ENCODE measurements at places on chromosomes 16 and 17.
A peak's percentile ranks its signal among the peaks of the same experiment; 100 is the strongest.

GRCh38 chr17:17703140-17703919 lies 22.1 kb downstream of the RAI1 start:
- no peak for DNase-seq

DNA sequence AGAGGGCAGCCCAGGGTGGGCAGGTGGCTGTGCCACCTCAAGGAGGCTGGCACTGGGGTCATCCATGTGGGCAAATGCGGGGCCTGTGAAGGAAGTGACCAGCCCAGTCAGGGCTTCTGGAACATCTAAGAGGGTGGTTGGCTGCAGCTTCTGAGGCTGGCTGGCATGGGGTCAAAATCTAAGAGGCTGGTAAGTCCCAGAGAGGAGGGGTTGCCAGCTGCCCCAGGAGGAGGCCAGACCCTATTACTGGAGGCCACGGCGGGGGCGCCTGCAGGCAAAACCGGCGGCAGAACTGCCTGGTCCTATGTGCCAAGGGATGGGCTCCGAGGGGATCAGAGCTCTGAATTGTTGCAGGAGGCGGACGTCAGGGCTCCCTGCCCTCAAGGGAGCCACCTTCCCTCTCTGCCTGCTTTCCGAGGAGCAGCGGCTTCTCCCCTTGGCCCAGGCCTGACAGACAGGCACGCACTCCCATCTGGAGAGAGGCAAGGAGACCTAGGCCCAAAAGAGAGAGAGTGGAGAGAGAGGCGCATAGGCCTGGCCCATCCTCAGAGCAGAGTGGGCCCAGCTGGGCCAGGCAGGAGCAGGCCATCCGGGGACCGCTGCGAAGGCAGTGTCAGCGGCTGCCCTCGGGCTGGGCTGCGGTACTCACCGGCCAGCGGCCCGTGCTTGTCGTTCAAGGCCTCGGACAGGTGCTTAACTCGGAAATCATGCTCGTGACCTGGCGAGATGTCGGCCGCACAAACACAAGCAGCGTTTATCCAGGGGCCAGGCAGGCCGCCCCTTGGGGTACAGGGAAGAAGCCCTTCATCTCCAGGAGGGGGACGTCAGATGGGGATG lies 10.9 kb downstream of the ZACN start:
- no peak for DNase-seq

- no peak for DNase-seq
Measured at GRCh38 chr17:21392266-21392665, 16.1 kb downstream of the KCNJ12 start.

GRCh38 chr16:4945560-4946502 lies 8.9 kb upstream of the PPL start:
- DNase-seq = no peak

- no peak for DNase-seq
Measured at GRCh38 chr16:52456368-52456767, 90.6 kb downstream of the TOX3 start.

GRCh38 chr16:14378131-14378551 lies 251.9 kb downstream of the PARN start:
- peak; percentile 80 for DNase-seq

DNA sequence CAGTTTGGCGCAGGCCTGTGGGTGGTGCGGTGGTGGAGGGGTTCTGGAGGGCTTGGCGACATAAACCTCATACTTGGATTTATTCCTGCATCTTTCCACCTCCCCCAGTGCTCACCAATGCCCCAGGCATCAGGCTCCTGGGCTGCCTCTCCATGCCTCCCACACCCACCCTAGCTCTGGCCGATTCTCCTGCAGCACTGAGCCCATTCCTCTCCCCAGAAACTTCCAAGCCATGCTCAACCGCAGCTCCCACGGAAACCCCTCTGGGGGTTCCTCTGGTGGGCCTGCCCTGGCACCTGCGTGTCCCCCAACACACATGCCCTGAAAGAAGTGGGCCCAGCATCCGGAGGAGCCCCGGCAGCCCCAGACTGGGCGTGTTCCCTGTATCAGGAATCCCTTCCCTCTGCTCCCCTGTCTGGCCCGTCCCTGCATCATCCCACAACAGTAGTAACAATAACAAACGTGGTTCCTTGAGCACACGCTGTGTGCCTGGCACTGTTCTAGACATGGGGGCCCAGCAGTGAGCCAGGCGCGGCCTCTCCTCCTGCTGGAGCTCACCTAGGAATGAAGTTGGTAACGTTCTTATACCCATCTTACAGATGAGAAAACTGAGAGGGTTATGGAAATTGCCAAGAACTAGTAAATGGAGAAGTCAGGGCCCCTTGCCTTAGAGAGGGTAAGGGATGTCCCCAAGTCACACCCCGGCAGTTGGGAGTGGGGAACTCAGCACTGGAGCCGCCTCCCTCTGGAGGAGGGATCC lies 2.3 kb downstream of the PRSS21 start:
- no peak for DNase-seq

All from NCI-H526 (cell line).